ENCODE measurements at places on chromosomes 2 and 18. TPM values are rescaled to one million over a fixed set of nuclear protein-coding genes. Genes with fewer than 3 reads are reported as not detected.

GRCh38 chr2:71506222-71507153, 53.1 kb downstream of the DYSF start:
- no peak for DNase-seq

DNA sequence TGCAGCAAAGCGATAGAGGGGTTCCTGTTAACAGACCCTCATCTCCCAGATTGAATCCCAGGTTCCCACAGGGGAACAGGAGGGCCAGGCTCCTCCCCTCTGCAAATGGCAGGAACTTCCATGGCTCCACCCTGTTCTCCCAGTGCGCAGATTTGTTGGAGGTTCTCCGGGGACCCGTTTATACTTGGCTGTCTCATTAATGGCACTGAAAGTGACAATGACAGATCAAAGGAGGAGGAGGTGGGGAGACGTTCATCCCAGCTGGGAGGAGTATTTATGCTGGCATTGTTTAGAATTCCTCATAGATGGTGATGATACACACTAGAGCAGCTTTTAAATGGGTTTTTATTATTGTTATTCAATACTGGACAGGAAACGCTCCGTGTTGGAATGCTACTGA, 186.9 kb downstream of the LRP1B start:
- no peak for DNase-seq

GRCh38 chr2:174634130-174635014, 36.8 kb upstream of the WIPF1 start:
- DNase-seq = peak; percentile 68

DNA sequence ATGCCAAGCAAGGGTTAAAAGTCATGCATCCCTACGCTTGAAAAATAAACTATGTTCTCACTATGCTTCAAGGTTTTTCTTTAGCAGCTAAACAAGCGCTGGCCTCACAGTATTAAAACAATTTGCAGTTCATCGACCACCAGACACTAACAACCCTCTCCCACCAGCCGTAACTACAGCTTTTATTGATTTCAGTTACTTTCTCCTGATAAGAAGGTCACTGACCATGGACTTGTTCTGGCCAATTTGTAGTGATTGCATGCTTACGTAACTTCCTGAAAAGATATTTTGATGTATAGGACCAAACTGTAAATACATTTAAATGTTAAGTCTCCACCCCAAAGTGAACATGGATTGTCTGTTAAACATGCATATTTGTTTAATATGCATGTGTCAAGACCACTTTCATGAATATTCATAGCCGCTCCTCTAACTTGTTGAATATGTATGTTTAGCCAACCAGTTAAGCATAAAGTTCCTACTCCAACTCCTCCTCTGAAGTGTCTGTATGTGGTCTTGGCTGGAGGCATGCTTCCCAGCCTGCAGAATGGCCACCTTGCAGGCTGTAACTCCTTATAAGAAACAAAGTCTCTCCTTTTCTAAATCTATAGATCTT, 1.7 kb upstream of the THOC1 start:
- DNase-seq = no peak

DNA sequence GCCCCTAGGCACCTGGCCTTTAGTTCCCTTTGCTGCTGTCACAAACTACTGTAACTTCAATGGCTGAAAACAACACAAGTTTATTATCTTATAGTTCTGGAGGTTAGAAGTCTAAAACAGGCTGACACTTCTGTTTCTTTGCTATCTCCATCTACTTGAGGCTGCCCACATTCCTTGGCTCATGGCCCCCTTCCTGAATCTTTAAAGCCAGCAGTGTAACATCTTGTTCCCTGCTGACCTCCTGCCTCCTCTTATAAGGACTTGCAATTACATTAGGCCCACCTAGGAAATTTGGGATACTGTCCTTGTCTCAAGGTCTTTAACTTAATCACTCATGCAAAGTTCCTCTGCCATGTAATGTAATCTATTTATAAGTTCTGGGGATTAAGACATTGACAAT, 6.5 kb downstream of the SMYD1 start:
- DNase-seq = no peak

DNA sequence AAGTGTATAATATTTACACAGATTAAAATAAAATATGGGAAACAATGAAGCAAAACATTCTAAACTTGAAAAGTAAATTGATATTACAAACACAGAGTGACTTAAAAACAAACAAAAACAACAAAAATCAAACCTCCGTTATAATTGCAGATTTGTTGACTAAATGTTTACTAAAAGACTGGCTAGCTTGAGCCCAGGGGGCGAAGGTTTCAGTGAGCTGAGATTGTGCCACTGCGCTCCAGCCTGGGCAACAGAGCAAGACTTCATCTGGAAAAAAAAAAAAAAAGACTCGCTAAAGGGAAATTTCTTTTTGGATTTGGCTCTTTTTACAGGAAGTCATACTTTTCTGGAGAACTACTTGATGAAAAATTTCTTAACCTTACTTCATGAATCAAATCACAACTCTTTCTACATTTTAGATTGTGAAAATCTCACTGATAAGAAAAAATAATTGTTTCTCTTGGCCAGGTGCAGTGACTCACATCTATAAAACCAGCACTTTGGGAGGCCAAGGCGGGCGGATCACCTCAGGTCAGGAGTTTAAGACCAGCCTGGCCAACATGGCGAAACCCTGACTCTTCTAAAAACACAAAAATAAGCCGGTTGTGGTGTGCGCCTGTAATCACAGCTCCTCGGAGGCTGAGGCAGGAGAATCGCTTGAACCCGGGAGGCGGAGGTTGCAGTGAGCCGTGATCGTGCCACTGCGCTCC, 9.7 kb downstream of the TFPI start:
- no peak for DNase-seq

GRCh38 chr18:59372975-59373374, 13.9 kb upstream of the LMAN1 start:
- no peak for DNase-seq

- DNase-seq = no peak
Observed at GRCh38 chr2:63723709-63724108, 118.0 kb upstream of the UGP2 start.

GRCh38 chr18:50877545-50878265, 1.2 kb upstream of the ME2 start:
- DNase-seq = no peak

- no peak for DNase-seq
Observed at GRCh38 chr2:33617989-33618388, 18.9 kb upstream of the FAM98A start.

GRCh38 chr18:57107140-57107832, 39.6 kb upstream of the BOD1L2 start:
- peak; percentile 71 for DNase-seq

- DNase-seq = no peak
Observed at GRCh38 chr2:155162494-155162893, 464.0 kb downstream of the KCNJ3 start.

DNA sequence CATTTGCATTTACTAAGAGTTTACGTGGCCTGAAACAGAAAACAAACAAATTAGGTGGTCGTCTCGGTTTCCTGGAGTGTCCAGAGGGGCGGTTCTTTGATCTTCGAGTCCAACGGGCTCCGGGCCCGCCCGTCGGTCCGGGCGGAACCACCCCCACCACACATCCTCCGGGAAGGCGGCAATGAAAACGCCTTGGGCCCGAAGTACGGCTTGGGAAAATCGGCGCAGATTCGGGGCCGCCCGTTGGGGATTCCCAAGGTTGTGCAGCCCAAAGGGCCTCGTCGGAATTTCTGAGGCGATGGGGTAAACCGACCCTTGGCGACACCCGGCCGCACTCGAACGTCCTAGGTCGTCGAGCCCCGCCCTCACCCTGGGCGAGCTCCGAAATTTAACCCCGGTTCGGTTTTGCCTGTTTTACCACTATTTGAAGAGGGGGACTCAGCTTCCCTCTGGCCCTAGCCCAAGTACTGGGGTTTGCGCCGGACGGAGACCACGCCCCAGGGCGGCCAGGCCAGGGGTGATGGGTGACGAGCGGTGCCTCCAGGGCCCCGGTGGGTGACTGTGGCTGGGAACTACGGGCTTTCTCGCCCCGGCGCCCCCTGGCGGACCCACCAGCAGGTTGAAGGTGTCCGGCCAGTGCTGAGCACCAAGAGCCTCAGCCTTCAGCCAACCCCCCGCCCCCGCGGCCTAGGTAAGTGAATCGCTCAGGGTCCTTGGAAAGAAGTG, 1.9 kb upstream of the CFAP53 start:
- DNase-seq = peak; percentile 74

DNA sequence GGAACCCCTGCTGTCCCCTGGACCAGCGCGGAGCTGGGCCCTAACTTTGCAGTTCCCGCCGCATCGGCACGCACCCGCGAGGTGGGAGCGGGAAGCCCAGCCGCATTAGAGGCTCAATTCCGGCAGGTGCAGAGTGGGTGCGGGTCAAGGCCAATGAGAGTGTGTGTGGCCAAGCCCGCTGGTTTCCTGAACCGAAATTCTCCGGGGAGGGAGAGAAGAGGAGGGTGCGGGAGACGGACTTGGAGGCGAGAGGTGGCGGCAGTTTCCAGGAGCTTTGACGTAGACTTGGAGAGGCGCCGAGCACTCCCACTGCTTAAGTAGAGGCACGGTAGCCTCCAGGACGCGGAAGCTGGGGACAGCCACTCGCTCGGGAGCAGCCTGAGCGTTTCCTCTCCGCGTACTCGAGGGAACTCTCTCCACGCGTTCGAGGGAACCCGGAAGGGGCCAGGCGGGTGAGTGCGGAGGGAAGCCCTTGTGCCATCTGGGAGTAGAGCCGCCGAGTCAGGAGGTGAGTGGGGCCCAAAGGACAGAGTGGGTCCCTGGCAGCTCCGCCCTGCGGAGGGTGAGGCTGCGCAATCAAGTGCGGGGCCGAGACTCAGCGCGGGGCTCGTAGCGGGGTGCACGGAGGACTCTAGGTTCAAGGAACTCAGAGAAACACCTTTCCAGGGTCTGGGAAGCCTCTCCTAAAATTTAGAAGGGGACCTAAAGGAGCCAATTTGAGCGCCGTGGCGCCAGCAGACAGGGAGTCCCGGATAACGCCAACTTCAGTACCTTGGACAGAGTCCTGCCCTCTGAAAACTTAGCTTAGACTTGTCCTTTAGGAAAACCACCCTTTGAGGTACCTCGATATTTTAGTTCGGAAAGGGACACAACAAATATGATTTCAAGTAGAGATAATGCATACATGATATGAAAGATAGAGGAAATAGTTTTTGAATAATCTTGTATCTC, at the start of gene FAM237A:
Gene FAM237A, plus strand, starts transcription at position 413 of the 951 bp plus-strand sequence. CDS start 1,750 bp downstream, outside the sequence.
- DNase-seq = peak; percentile 83

DNA sequence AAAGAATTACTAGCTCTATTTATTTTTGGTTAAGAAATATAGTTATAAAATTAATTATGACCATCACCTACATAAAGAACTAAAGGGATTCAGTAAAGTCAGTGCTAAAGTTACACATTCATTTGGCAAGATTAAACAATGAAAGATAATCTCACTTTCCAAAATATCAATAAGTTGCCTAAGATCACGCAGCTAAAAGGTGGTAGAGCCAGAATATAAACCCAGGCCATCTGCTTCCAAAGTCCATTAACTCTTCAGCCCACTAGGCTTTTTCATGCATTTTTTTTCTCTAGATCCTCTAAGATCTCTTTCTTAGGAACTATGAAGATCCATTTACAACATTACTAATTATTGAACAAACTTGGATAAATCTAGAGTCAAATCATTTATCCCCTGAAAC, 66.6 kb upstream of the RND3 start:
- DNase-seq = no peak

- DNase-seq = no peak
Observed at GRCh38 chr2:221539246-221539645, 32.9 kb downstream of the EPHA4 start.

DNA sequence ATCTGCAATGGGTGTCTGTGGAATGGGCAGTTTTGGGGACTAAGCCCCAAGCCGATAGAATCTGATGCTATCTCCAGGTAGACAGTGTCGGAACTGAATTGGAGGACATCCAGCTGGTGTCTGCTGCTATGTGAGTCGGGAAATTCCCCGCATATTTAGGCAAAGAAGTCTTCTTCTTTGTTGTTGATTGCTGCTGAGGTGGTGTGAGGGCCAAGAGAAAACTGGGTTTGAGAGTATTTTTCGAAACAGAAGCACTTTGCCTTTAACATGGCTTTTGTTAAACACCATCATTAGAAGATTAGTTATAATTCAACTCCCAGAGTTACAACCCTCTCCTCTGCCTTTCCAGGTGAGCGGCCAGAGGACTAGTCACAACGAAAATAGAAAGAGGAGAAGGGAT, 49.4 kb upstream of the ACTR3 start:
- DNase-seq = no peak

DNA sequence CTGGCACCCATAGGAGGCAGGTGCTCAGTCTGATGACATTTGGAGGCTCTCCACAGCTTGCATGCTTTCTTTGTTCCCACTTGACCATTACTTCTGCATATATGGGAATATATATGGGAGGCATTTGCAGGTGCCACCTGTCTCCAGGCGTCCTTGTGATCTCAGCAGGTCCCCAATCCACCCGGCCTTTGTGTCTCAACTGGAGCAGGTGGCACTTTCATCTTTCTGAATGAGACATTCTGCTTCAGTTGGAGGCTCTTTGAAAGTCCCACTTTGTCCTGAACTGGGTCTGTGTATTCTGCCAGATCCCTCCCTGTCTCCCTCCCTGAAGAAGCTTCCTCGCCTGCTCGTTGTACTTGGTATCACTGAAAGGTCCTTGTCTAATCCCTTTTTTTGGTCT, 318.1 kb upstream of the EPAS1 start:
- no peak for DNase-seq

DNA sequence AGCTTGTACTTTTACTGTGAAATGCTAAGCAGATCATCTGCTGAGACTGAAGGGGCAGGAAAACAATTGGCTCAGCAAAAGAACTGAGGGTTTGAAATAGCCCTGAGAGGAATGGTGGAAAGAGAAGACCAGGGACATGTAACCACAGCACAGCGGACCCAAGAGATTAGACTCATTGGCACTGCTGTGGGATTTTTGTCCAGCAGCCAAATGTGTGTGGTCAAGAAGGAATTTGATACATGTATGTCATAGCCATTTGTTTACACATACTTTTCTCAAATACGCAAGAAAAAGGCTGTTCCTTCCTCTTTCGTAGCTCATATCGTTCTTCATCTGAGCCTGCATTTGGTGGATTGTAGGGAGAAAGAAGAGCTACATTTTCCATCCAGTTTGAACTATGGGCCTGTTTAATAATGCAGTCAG, 73.8 kb downstream of the TRABD2A start:
- peak; percentile 20 for DNase-seq

- DNase-seq = peak; percentile 91
Observed at GRCh38 chr2:188293601-188294351, 2.1 kb downstream of the GULP1 start.

- DNase-seq = no peak
Observed at GRCh38 chr18:5961097-5961827, 65.9 kb upstream of the TMEM200C start.

GRCh38 chr2:163187995-163188655, 349.6 kb upstream of the KCNH7 start:
- DNase-seq = no peak

FLACC1 gene
- 1.6 TPM for polyA plus RNA-seq

PROC gene
- 0.39 TPM for polyA plus RNA-seq

MEP1B gene
- not detected for polyA plus RNA-seq

CYBRD1 gene
- polyA plus RNA-seq = 69.3 TPM

KYNU gene
- polyA plus RNA-seq = 0.66 TPM

PCARE gene
- polyA plus RNA-seq = 0.25 TPM

CFC1 gene
- not detected for polyA plus RNA-seq

MC2R gene
- polyA plus RNA-seq = 0.05 TPM

MREG gene
- polyA plus RNA-seq = 3.4 TPM
